ENCODE measurements at places on chromosomes 12 and 14.

GRCh38 chr14:67694791-67695393 lies 672 bp downstream of the RDH11 start:
- DNase-seq = peak; percentile 73

GRCh38 chr12:6902448-6902847 lies 2.2 kb upstream of the LRRC23 start:
- DNase-seq = no peak

DNA sequence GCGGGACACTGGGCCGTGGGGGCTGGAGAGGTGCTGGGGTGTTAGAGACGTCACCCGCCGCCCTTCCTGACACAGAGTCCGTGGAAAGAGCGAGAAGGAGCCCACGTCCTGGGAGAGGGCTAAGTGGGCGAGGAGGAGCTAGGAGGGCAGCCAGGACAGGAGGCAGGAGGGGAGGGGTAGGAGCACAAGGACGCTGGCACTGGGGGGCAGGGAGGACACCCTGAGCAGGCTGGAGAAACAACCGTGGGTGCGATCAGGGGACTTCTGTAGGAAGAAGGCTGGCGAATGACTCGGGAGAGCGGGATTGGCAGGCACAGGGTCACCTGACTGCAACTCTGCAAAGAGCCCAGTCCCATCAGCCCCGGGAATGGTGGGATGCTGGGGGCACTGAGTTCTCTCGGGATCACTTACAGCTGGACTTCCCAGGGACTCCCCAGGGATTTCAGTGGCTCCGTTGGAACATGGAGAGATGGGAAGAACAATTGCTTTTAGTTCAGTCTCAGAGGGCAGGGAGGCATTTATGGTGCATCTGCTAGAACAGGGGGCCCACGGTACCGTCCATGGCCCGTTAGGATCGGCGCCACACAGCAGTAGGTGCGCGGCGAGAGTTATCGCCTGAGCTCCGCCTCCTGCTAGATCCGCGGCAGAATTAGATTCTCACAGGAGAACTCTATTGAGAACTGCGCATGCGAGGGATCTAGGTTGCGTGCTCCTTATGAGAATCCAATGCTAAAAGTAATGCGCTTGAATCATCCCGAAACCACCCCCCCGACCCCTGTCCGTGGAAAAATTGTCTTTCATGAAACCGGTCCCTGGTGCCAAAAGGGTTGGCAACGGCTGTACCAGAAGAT lies 24.3 kb downstream of the UBR7 start:
- no peak for DNase-seq

DNA sequence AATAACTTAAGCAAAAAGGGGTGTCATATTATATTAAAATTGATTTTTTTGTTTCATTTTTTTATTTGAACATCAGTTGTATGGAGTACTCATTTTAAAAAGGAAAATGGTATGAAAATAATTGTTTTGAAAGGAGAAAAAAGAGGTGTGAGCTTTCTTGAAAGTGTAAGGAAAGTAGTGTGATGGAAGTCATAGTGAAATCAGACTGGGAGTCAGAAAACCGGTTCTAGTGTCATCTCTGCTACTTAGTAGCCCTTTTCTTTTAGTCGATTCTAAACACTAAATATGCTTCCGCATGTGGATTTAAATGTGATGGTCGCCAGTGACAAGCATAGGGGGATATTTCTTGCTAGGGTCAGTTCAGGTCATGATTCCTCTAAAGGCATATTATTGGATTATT lies 1.8 kb upstream of the DYRK2 start:
- no peak for DNase-seq

GRCh38 chr12:2208837-2209635 lies 156.2 kb downstream of the CACNA1C start:
- no peak for DNase-seq

GRCh38 chr12:40313928-40314327 lies 89.1 kb downstream of the LRRK2 start:
- no peak for DNase-seq

DNA sequence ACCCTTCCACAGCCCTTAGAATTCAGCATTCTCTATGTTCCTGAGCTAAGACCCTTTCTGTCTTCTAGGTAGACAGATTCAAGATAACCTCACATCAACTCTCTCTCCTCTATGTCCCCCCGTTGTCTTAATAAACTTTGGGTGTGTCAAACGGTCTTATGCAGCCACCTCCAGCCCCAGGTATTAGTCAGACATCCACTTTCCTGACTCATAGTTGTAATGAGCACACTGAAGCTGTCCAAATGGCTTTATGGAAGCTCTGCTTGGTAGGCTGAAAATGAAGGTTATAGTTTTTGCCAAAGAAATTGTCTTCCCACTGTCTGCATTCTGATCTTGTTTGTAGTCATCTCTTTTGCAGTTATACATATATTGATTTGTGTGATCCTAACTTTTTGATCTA lies 482.0 kb downstream of the RMST start:
- no peak for DNase-seq

GRCh38 chr12:98227162-98227561 lies 288.2 kb upstream of the TMPO start:
- no peak for DNase-seq

GRCh38 chr12:44431647-44432343 lies 444.3 kb downstream of the NELL2 start:
- DNase-seq = no peak

- no peak for DNase-seq
These were observed 15.3 kb upstream of the SNAPC1 start for GRCh38 chr14:61746881-61747280.

DNA sequence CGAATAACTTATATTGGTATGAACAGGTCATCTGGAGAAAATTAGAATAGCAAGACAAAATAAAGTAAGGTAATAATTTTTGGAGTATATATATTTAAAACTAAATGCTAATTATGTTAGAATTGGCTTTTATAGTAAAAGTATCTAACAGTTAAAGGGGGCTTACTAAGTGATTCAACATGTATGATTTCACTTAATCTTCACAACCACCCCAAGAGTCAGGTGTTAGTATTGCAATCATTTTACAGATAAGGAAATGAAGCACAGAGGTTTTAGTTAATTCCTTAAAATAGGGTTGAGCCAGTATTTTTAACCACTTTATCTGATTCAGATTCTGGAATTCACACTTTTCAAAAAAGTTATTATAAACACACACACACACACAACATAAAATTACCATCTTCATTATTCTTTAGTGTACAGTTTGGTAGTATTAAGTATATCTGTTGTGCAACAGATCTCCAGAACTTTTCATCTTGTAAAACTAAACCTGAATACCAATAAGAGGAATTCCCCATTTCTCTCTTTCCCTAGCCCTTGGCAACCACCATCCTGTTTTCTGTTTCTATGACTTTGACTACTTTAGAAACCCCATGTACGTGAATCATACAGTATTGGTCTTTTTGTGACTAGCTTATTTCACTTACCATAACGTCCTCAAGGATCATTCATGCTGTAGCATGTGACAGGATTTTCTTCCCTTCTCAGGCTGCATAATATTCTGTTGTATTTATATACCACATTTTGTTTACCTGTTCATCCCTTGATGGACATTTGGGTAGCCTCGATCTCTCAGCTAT lies 12.5 kb downstream of the A2M start:
- no peak for DNase-seq

GRCh38 chr14:22634233-22634900 lies 9.8 kb downstream of the OR6J1 start:
- DNase-seq = no peak

DNA sequence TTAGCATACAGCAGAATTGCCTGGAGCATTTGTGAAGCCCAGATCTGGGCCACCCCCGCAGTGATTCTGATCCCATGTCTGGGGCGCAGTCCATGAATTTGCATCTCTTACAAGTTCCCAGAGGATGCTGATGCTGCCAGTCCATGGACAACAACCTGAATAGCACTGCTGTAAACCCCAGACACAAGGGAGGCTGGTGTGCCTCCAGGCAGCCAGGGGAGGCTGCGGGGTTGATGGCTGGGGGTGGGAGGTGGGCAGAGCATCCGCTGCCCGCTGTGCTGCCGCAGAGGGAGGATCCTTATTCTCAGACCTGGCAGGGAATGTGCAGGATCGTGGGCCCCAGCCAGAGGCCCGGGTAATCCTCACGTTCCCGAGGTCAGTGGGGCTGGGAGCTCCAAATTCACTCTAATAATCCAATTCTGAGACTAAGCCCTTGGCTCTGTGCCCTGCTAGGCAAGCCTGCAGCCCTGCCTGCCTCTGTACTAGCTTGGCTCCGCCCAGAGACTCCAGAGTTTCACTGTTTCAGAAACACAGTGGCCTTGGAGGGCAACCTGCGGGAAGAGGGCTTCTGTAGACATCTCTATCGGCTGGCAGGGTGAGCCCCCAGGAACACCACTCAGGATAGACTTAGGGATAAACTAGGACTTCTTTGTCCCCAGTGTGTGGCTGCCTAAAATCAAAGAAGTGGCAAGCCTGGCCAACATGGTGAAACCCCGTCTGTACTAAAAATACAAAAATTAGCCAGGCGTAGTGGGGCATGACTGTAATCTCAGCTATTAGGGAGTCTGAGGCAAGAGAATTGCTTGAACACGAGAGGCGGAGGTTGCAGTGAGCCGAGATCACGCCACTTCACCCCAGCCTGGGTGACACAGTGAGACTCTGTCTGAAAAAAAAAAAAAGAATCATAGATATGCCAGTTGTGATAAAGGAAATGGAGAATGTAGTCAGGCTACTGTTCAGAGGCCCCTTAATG lies 17.8 kb upstream of the MLEC start:
- no peak for DNase-seq

DNA sequence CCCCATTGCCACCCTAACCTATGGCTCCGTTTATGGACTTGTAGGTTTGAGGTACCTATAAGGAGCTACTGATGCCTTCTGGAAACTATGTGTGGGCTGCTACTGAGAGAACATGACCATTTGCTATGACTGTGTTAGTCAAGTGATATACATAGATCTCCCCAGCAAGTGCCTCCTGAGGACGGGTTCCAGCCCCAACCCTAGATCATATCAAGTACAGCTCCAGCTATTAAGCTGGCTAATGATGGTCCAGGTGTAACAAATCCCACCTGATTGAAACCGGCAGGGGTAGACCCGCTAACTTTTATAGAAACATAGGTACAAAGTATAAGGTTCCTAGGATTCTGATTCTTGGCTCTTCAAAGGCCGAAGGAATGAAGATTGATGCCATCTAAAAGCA lies 23.7 kb downstream of the NINJ2 start:
- DNase-seq = peak; percentile 11

GRCh38 chr12:33967760-33968159 lies 54.5 kb upstream of the ALG10 start:
- DNase-seq = no peak
